Astrocyte of the spinal cord (primary cell): ENCODE measurements at places on chromosomes 5 and 9.

GRCh38 chr5:57302164-57302563, 128.3 kb downstream of the GPBP1 start:
- peak; percentile 71 for DNase-seq

DNA sequence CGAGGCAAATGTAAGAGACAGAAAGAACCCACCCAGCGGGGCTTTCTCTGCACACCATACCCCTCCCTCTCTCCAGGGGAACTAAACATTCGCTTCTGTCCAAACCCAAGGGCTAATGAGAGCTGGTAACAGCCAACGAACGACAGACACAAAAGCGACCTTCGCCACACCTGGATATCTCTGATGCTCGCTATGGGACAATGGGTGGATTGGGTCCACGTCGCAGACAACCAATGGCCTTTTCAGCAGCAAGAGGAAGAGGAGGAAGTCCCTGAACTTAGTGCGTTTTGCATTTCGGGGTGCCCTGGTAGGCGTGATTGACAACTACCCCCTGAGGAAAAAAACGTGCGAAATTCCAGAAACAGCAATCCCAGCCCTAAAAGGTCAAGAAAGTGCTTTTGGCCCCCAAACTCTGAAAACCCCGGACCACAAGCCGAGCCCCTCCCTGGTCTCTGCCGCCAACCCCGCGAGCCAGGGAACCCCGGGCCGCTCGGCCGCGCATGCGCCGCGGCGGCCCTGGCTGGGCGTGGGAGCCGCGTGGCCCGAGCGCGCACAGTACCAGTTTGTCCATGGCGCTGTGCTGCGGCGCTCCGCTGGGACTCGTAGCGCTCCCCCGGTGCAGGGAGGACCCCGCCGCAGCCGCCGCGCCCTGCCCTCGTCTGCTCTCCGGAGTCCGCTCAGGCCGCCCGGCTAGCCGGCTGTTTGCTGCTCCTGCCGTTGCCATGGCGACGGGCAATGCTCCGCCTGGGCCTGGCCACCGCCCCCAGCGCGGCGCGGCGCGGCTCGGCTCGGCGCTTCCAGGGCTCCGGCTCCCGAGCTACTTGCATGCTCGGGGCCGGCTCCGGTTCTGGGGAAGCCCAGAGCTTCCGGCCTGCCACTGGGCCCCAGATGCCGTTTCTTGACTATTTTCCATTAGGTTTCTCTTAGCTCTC, 66.9 kb upstream of the DNAH5 start:
- peak; percentile 87 for DNase-seq

- no peak for DNase-seq
Measured at GRCh38 chr5:40909264-40909663, at the start of gene C7. Gene C7 (plus strand): TSS chr5:40909497. CDS start chr5:40909611, 114 bp downstream.

DNA sequence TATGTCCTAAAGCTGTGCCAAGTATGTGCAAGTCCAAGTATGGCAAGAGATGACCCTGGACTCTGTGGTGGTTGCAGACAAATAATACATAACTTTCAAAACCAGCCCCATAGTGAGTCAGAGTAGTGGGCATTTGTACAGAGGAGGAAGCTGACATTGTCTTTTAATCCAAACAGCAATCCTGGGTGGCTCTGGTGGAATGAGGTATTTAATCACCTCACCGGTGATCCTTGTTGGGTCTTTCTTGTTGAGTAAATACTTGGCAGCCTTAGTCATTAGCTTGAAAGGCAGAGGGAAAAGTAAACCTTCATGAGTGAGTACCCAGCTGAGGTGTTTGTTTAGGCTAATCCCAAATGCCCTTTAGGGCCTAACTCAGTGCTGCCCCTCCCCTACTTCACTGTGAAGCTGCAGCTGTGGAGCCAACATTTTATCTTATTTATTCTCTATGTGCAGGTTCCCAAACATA, 148.7 kb upstream of the SLC12A2 start:
- peak; percentile 75 for DNase-seq

DNA sequence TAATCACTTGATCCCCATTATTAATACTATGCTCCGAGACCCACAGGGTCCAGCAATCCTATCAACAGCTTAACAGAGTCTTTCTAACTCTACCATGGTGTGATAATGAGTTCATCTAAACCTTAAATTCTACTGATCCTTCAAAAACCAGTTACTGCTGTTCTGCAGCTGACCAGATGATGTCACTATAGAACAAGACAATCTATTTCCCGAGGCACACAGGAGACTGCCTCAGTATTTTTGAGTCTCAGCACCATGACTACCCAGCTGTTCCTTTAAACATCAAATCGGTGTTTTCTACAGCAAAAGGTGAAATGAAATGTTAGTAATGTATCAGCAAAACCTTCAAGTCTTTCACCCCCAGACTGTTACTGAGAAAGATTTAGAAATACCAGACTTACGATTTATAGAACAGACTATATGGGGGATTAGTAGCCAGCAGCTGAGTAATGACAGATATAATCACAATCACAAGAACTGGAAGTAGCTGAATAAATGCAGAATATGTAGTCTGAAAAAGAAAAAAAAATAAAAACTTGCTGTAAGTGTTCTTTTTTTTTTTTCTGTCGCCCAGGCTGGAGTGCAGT, 16.9 kb downstream of the DNAJC18 start:
- peak; percentile 78 for DNase-seq

DNA sequence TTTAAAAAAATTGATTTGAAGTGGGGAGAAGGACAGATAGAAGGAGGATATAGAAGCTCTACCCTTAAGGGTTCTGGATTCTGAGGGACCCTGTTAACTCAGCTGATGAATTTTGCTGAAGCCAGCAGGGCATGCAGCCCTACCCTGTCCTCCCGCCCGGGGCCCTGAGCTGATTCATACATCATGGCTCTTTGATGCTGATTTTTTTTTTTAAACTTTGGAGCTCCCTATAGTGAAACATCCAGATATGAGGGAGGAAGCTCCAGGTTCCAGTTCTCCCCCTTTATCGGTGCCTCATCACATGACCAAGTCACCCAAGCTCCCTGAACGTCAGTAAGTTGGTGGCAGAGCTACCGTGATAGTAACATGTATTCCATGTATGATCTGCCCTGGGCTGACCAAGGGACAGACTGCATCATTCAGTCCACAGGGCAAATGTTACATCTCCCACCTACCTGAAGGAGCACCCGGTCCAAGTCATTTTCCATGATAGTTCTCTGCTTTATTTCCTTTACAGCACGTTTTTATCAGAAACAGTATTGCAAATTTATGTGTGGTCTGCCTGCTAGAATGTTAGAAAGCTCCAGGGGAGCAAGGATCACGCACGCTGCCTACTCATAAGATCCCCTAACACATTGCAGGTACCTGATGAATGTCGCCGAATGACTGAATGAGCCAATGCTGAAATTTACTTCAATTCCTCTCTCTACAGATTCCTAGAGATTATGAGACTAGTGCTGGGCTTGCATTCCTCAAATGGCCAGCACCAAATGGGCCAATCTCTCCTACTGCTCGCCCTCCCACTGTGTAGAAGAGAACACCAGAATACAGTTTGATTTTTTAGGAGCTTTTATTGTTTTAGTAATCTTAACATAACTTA, 25.9 kb downstream of the SPARC start:
- DNase-seq, result peak; percentile 71

- peak; percentile 69 for DNase-seq
Measured at GRCh38 chr5:36876965-36877666, 547 bp downstream of the NIPBL start.
